ENCODE measurements at places on chromosomes 3 and 15.

- DNase-seq = no peak
Measured at GRCh38 chr15:82040390-82040789, 5.4 kb downstream of the MEX3B start.

GRCh38 chr15:100758555-100758954 lies 121.1 kb upstream of the ALDH1A3 start:
- DNase-seq = no peak

DNA sequence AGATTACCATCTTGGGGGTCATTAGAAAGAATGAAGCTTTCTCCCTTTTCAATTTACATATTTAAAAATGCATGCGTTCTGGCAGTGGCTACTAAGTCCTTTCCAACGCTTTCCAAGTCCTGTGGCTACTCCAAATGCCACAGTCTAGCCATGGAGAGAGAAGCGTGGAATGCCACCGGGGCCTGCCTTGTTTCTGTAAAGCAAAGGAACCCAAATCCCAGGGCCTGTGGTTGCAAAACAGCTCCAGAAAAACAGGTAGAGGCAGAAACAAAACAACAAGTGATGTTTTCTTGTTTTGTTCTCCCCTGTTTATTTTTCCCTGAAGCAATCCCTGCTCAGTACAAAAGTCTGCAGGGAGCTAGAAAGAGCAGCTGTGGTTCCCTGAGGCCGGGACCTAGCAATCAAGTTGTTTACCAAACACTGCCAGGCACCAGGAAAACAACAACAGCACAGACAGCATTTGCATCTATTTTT lies 85.5 kb downstream of the FOXP1 start:
- no peak for DNase-seq

GRCh38 chr3:48301800-48302166 lies 31.7 kb downstream of the SPINK8 start:
- DNase-seq = peak; percentile 5

DNA sequence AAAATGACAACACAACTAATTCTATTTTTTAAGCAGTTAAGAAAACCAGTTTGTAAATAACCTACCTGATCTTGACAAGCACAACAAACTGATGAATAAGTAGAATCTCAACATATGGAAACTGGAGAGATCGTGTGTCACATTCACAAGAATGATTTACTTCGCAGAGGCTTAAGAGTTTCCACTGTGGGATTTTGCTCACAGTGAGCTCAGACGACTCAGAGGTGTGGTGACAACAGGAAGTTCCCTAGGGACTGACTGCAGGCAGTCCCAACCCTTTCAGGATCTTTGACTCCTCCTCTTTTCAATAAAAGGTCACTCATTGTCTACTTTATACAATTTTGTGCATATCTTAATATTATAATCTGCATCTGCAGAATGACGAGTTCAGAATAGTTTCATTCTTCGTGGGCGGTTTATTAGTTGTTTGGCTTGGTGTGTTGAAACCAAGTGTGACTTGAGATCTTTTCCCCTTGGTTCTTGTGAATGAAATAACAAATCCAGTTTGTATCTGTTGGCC lies at the start of gene LIPH:
LIPH (minus strand) TSS at position 231 of the 520 bp plus-strand sequence; CDS start at position 114, 117 bp downstream.
- DNase-seq = no peak

DNA sequence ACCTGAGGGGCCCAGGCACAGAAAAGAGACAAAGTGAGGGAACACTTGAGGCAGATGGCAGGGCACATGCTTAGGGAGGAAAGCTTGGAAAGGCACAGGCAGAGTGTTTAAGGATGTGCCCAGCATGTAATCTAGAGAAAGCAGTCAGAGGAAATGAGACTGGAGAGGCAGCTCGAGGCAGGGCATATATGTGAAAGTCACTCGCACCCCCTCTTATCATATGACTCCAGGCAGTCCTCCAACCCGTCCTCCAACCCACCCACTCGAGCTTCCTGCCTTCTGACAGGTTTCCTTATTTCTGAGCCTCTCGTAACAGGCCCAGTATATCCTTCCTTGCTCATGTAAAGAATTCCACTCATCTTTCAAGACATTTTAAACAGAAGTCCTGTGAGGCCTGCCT lies 294.0 kb downstream of the SOX2 start:
- no peak for DNase-seq

DNA sequence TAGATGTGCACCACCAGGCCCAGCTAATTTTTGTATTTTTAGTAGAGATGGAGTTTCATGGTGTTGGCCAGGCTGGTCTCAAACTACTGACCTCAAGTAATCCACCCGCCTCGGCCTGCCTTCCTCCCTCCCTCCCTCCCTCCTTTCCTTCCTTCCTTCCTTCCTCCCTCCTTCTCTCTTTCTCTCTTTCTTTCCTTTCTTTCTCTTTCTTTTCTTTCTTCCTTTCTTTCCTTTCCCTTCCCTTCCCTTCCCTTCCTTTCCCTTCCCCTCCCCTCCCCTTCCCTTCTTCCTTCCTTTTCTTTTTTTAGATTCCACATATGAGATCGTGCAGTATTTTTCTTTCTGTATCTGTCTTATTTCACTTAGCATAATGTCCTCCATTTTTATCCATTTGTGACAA lies 81.3 kb downstream of the FAM81A start:
- no peak for DNase-seq

- DNase-seq = no peak
Measured at GRCh38 chr3:194447161-194447560, 39.6 kb downstream of the ATP13A3 start.

DNA sequence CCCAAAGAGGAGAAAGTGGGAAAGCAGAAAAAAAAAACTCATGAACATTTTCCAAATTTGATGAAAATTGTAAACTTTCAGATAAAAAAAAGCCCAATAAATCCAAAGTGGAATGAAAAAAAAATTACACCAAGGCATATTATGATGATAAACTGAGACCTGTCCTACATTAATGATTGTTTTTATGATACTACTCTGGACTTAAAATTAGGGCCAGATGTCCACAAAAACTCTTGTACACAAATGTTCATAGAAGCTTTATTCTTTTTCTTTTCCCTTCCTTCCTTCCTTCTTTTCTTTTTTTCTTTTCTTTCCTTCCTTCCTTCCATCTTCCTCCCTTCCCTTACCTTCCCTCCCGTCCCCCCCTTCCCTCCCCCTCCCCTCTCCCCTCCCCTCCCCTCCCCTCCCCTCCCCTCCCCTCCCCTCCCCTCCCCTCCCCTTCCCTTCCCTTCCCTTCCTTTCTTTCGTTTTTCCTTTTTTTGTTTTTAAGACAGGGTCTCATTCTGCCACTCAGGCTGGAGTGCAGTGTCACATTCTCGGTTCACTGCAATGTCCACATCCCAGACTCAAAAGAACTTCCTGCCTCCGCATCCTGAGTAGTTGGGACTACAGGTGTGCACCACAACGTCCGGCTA lies 243.9 kb downstream of the MEIS2 start:
- no peak for DNase-seq
